ENCODE measurements at places on chromosomes 5 and 9.

DNA sequence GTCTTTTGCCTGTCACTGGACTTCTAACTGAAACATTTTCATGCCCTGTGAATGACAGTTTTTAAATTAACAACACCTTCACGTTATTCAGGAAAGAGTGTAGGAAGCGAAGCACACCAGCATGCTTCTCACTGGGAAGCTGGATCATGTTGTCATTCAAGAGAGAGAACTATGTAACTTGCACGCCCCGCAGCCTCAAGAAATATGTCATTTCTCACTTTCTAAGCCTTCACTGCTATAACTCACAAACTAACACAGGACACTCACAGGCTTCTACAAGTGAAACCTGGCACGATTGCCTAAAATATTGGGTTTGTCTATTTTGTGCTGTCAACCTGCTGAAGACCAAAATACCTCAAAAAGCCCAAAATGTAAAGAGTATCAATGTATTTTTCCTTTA, 466.3 kb downstream of the EFNA5 start:
- H3K36me3 ChIP-seq = no peaks in the 10 kb centered on the region
- no peak overlapping the region for H3K27ac ChIP-seq
- H3K4me1 ChIP-seq = no peaks in the 10 kb centered on the region

DNA sequence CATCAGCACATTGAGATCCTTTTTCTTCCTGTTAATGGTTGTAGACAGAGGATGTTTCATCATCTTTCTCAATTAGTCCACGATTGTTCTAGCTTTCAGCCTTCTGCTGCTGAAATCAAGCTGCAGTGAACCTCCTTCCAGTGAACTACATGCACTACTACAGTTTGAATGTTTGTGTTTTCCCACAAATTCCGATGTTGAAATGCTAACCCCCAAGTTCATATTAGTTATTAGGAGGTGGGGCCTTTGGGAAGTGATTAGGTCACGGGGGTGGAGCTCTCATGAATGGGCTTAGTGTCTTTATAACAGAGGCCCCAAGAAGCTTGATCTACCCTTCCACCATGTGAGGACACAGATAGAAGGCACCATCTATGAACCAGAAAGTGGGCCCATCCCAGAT, 32.9 kb downstream of the NSG2 start:
- H3K4me3 ChIP-seq = no peak overlapping the region
- H3K27ac ChIP-seq = no peak overlapping the region
- H3K27me3 ChIP-seq = no peaks in the 10 kb centered on the region
- no peaks in the 10 kb centered on the region for H3K4me1 ChIP-seq

DNA sequence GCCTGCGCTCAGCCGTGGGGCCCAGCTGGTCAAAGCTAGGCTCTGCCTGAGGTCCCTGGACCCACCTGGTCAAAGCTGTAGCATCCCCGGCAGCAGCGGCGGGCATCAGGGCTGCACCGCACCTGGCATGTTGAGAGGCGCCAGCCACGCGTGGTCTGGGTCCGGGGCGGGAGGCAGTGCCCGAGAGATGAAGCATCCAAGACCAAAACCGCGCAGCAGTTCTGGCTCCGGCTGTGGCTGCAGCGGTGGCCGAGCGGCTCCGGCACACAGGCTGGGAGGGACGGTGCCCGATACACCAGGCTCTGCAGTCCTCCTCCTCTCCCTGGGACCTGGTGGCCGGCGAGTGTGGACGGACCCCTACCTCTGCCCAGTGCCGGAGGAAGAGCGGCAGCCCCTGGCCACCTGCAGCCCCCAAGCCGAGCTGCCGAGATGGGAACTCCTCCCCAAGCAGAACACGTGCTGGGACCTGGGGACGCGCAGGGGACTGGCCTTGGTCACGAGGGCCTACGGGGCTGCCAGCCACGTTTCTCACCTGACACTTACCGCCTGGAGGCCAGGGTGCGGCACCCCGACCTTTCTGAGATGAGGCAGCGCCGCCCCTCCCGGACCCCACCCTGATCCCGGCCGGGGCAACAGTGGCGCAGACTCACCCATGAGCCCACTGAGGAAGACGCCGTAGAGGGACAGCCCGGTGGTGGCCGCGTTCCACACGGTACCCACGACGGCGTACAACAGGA, 33.0 kb downstream of the SLC9A3 start:
- H3K4me3 ChIP-seq = no peak overlapping the region
- peaks cover 12% of the 10 kb centered on the region for H3K27me3 ChIP-seq
- no peaks in the 10 kb centered on the region for H3K36me3 ChIP-seq
- H3K4me1 ChIP-seq = no peaks in the 10 kb centered on the region
- no peak overlapping the region for H3K27ac ChIP-seq

DNA sequence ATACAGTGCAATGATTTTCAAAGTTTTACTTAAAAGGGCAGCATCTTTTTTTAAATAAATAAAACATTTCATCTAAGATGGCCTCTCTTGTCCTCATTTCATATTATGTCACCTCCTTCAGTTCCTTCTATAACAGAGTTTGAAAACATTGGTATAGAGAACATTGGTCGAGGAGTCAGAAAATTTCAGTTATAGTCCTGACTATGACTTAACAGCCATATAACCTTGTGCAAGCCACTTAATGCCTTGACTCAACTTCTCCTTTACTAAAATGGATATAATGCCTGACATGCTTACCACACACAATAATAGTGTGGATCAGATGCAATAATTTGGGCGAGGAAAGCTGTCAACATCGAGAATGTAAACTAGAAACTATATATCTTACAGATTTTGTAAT, 22.6 kb downstream of the SSBP2 start:
- H3K4me3 ChIP-seq = no peak overlapping the region
- DNase-seq = no peak
- no peaks in the 10 kb centered on the region for H3K36me3 ChIP-seq
- H3K4me1 ChIP-seq = peaks cover 17% of the 10 kb centered on the region
- H3K27ac ChIP-seq = no peak overlapping the region

DNA sequence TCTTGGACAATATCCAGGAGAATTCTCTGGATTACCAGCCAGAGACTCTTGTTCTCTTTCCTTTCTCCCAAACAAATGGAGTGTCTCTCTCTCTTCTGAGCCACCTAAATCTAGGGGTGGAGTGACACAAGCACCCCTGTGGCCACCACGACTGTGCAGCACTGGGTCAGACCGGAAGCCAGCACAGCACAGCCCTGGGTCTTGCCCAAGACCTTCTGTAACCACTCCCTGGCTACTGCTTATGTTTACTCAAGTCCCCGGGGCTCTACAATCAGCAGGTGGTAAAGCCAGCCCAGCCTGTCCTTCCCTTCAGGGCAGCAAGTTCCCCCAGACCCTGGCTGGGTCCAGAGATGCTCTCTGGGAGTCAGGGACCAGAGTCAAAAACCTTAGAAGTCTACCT, 110.0 kb upstream of the TUT7 start:
- no peak overlapping the region for H3K27ac ChIP-seq
- H3K4me3 ChIP-seq = no peak overlapping the region
- DNase-seq = no peak
- no peaks in the 10 kb centered on the region for H3K27me3 ChIP-seq

All from GM23338 (cell line).